Epithelial cell of alveolus of lung (primary cell): ENCODE measurements at places on chromosomes 7 and 10. TPM values are rescaled to one million over a fixed set of nuclear protein-coding genes. Genes with fewer than 3 reads are reported as not detected.

Gene ADAM12
- 3.4 and 8.1 TPM in 2 replicates for total RNA-seq

Gene ZNF425
- 1.6 and 6.6 TPM in 2 replicates for total RNA-seq

Gene DPP6
- not detected in 2 replicates for total RNA-seq

Gene GPR22
- not detected in 2 replicates for total RNA-seq
